Immature natural killer cell (primary cell): ENCODE measurements at places on chromosomes 2 and 18. TPM values are rescaled to one million over a fixed set of nuclear protein-coding genes. Genes with fewer than 3 reads are reported as not detected.

GRCh38 chr18:6279308-6279707, 135.4 kb downstream of the L3MBTL4 start:
- no peak overlapping the region for H3K27ac ChIP-seq
- H3K36me3 ChIP-seq: peaks cover 41% of the 10 kb centered on the region
- H3K4me1 ChIP-seq: no peaks in the 10 kb centered on the region

- no peak overlapping the region for H3K4me3 ChIP-seq
- peaks cover 76% of the 10 kb centered on the region for H3K4me1 ChIP-seq
- no peak for DNase-seq
- no peaks in the 10 kb centered on the region for H3K36me3 ChIP-seq
Observed at GRCh38 chr2:143279672-143280071, 150.5 kb downstream of the ARHGAP15 start.

- no peak overlapping the region for H3K27ac ChIP-seq
- peaks cover 1% of the 10 kb centered on the region for H3K27me3 ChIP-seq
- H3K36me3 ChIP-seq: no peaks in the 10 kb centered on the region
- H3K4me3 ChIP-seq: no peak overlapping the region
- no peak for DNase-seq
- no peaks in the 10 kb centered on the region for H3K4me1 ChIP-seq
Observed at GRCh38 chr18:10590412-10590811, 64.6 kb downstream of the NAPG start.

GALNT13 gene
- polyA plus RNA-seq: not detected

DNA sequence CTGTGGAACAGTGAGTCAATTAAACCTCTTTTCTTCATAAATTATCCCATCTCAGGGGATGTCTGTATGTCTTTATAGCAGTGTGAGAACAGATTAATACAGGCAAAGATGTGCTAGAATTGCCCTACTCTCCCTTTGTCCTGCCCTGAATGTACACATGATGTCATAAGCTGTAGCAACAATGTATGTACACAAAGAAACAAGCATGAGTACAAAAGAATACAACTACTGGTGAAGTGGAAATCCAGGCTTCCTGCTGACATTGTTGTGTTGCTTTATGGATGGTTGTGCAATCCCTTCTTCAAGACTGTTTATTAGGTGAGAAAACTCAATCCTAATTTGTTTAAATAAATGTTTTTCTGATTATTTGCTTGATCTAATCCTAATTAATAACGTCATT, 446.6 kb downstream of the DSC3 start:
- H3K4me3 ChIP-seq: no peak overlapping the region
- no peaks in the 10 kb centered on the region for H3K36me3 ChIP-seq
- H3K27ac ChIP-seq: no peak overlapping the region
- H3K27me3 ChIP-seq: no peaks in the 10 kb centered on the region

GRCh38 chr2:204024906-204025475, 88.4 kb downstream of the ICOS start:
- no peak overlapping the region for H3K27ac ChIP-seq
- no peaks in the 10 kb centered on the region for H3K36me3 ChIP-seq
- DNase-seq: no peak
- no peak overlapping the region for H3K4me3 ChIP-seq

IL36A gene
- not detected for polyA plus RNA-seq

GRCh38 chr18:35409911-35410310, 32.8 kb upstream of the ZNF396 start:
- H3K4me3 ChIP-seq: no peak overlapping the region
- peaks cover 6% of the 10 kb centered on the region for H3K27me3 ChIP-seq
- no peaks in the 10 kb centered on the region for H3K36me3 ChIP-seq
- H3K4me1 ChIP-seq: peaks cover 7% of the 10 kb centered on the region
- DNase-seq: no peak

DNA sequence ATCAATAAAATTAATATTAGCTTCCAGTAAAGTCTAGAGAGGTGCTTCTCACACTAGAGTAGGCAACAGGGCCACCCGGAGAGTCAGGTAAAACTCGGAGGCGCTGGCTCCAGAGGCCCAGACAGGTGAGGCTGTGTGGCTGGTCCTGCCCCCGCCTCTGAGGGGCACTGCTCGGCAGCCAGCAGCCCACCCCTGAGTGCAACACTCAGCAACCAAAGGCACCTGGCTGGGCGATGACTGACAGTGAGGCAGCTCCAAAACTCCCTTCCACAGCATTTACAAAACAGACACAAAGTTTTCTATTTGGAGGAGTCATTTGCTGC, 138.8 kb upstream of the ID2 start:
- H3K4me1 ChIP-seq: peaks cover 95% of the 10 kb centered on the region
- DNase-seq: no peak
- H3K36me3 ChIP-seq: no peaks in the 10 kb centered on the region
- peak overlapping the region; percentile 84 for H3K4me3 ChIP-seq
- peaks cover 6% of the 10 kb centered on the region for H3K27me3 ChIP-seq

DNA sequence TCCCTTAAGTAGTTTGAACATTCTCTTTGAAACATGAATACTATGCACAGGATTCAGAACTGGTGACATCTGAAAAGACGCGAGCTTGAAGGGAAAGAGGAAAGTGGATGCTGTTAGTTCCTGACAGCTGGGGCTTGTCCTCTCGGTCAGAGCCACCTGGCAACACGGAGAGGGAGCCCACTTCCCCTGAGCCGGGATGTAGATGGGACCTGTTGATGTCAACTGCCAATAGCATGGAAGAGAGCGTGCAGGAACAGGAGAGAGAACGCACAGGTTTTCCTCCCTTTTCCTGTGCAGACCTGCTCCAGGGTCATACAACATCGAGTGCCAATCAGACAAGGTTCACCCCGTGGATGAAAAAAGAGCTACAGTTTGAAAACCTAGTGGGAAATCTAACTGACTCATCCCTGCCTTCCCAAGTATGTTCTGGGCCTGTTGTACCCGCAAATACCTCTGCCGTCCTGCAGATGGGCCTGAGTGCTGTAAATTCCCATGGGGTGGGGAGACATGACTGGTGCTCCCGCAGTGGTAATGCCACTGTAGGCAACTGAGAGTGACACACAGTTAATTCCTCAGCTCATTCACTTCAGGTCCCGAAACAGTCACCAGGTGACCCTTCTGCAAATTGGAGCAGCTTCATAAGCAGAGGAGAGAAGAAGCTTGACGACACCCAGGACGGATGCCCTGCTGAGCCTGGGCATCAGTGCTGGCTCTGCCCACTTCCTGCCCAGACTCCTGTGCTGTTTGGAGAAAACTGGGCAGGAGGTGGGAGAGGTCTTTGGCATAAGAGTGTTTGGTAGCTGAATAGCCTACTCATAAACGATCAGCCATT, 13.9 kb upstream of the MBP start:
- peaks cover 3% of the 10 kb centered on the region for H3K27me3 ChIP-seq
- H3K36me3 ChIP-seq: peaks cover 5% of the 10 kb centered on the region
- DNase-seq: no peak
- peak overlapping the region; percentile 43 for H3K4me3 ChIP-seq
- peaks cover 59% of the 10 kb centered on the region for H3K4me1 ChIP-seq

DNA sequence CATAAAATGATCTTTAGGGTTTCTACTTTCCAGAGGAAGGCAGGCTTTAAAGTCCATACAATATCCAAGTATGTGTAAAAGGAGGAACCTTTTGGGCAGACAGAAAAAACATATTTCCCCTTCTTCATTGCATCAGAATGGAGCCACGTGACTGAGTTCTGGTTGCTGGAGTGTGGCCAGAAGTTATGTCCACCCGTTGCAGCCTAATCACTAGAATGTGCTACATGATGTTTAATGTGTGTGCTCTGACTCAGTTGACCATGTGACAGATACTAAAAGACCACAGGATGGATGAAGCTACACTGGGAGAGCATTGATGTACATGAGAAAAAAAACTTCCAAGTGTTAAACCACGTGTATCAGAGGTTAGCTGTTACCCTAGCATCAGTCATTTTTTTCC, 460.9 kb downstream of the RIT2 start:
- no peak overlapping the region for H3K4me3 ChIP-seq
- H3K36me3 ChIP-seq: no peaks in the 10 kb centered on the region
- DNase-seq: no peak
- H3K27ac ChIP-seq: no peak overlapping the region
- no peaks in the 10 kb centered on the region for H3K27me3 ChIP-seq

KATNAL2 gene
- polyA plus RNA-seq: not detected

PLB1 gene
- not detected for polyA plus RNA-seq

- no peaks in the 10 kb centered on the region for H3K27me3 ChIP-seq
- H3K4me1 ChIP-seq: no peaks in the 10 kb centered on the region
- no peak for DNase-seq
- no peaks in the 10 kb centered on the region for H3K36me3 ChIP-seq
- no peak overlapping the region for H3K4me3 ChIP-seq
Observed at GRCh38 chr2:219769090-219769910, 141.9 kb downstream of the SLC4A3 start.

GRCh38 chr2:127041259-127041970, 65.5 kb downstream of the BIN1 start:
- H3K4me3 ChIP-seq: no peak overlapping the region
- peaks cover 8% of the 10 kb centered on the region for H3K27me3 ChIP-seq
- no peak overlapping the region for H3K27ac ChIP-seq
- no peak for DNase-seq
- H3K36me3 ChIP-seq: no peaks in the 10 kb centered on the region

GPBAR1 gene
- 2.9 TPM for polyA plus RNA-seq

DDX18 gene
- polyA plus RNA-seq: 34.6 TPM

GRCh38 chr2:55239656-55240222, 7.3 kb downstream of the RPS27A start:
- peaks cover 14% of the 10 kb centered on the region for H3K36me3 ChIP-seq
- H3K4me3 ChIP-seq: no peak overlapping the region
- no peak for DNase-seq
- no peak overlapping the region for H3K27ac ChIP-seq
- H3K4me1 ChIP-seq: peaks cover 11% of the 10 kb centered on the region

GRCh38 chr2:152694161-152694661, 23.1 kb downstream of the PRPF40A start:
- H3K4me1 ChIP-seq: peaks cover 55% of the 10 kb centered on the region
- peak overlapping the region; percentile 83 for H3K4me3 ChIP-seq
- peak; percentile 29 for DNase-seq
- H3K27me3 ChIP-seq: no peaks in the 10 kb centered on the region
- peak overlapping the region; percentile 89 for H3K27ac ChIP-seq

DNA sequence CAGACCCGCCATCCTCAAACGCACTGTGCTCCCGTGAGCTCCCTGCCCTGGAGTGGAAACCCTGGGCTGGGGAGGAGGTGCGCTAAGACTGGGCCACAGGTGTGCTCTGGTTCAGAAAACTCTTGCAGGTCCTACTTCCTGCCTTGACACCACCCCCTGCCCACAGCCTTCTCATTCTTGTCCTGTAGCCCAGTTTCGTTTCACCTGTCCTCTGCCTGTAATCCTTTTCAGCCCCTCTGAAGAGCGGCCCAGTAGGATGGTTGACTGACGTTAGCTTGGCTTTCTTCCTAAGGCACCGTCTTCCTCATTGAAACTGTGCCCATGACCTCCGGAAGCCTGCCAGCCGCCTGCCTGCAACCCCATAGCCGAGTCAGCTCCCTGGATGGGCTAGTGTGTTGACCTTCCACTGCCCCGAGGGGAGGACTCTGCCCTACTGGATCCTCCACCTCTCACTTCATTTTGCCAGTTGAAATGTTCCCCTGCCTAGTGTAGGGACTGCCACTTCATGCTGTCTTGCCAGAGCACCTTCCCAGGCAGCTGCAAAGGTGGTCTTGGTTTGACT, 116.9 kb downstream of the AGAP1 start:
- no peak for DNase-seq
- no peaks in the 10 kb centered on the region for H3K4me1 ChIP-seq
- H3K36me3 ChIP-seq: no peaks in the 10 kb centered on the region
- H3K27me3 ChIP-seq: peaks cover 4% of the 10 kb centered on the region

DNA sequence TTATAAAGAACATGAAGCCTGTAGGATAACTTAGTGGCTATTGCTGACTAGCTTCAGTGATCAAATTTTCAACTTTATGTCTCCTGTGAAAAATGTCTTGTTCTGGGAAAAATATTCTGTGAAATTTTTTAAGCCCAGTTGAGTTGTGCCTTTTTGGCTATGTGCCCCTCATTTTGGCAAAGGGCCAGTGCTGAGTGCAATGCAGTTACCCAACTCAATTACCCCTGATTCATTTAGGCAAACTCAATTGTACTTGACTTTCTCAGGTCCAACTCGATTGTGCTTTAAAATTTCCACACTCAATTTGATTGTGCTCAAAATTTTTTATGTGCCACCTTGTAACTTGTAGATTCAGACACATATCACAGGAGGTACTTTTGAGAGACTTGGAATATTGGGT, 548.8 kb upstream of the NRP2 start:
- H3K27me3 ChIP-seq: no peaks in the 10 kb centered on the region
- no peaks in the 10 kb centered on the region for H3K36me3 ChIP-seq
- H3K4me3 ChIP-seq: no peak overlapping the region
- no peak for DNase-seq
- peaks cover 15% of the 10 kb centered on the region for H3K4me1 ChIP-seq

- no peaks in the 10 kb centered on the region for H3K4me1 ChIP-seq
- H3K4me3 ChIP-seq: no peak overlapping the region
- peaks cover 4% of the 10 kb centered on the region for H3K27me3 ChIP-seq
- H3K36me3 ChIP-seq: no peaks in the 10 kb centered on the region
- no peak overlapping the region for H3K27ac ChIP-seq
Observed at GRCh38 chr2:200185628-200186000, 120.9 kb upstream of the SPATS2L start.

SERPINB3 gene
- not detected for polyA plus RNA-seq

- H3K27ac ChIP-seq: no peak overlapping the region
- H3K27me3 ChIP-seq: peaks cover 5% of the 10 kb centered on the region
- DNase-seq: no peak
- no peak overlapping the region for H3K4me3 ChIP-seq
- no peaks in the 10 kb centered on the region for H3K36me3 ChIP-seq
- no peaks in the 10 kb centered on the region for H3K4me1 ChIP-seq
Observed at GRCh38 chr2:26541401-26542193, 63.7 kb upstream of the OTOF start.

SP100 gene
- polyA plus RNA-seq: 94.5 TPM

GRCh38 chr18:49141491-49141890, 190.7 kb upstream of the SMAD7 start:
- H3K27ac ChIP-seq: no peak overlapping the region
- no peaks in the 10 kb centered on the region for H3K4me1 ChIP-seq
- H3K27me3 ChIP-seq: no peaks in the 10 kb centered on the region

GRCh38 chr2:224190936-224191270, 151.8 kb upstream of the SERPINE2 start:
- no peak overlapping the region for H3K27ac ChIP-seq
- DNase-seq: no peak
- H3K27me3 ChIP-seq: peaks cover 9% of the 10 kb centered on the region
- H3K4me3 ChIP-seq: no peak overlapping the region
- H3K36me3 ChIP-seq: no peaks in the 10 kb centered on the region

LBX2 gene
- not detected for polyA plus RNA-seq

GRCh38 chr2:240917009-240917683, 11.0 kb downstream of the CROCC2 start:
- peaks cover 4% of the 10 kb centered on the region for H3K27me3 ChIP-seq
- no peaks in the 10 kb centered on the region for H3K4me1 ChIP-seq
- H3K36me3 ChIP-seq: no peaks in the 10 kb centered on the region
- H3K4me3 ChIP-seq: no peak overlapping the region
- H3K27ac ChIP-seq: no peak overlapping the region
- no peak for DNase-seq
